ENCODE measurements at places on chromosomes 13 and 19.

GRCh38 chr19:5988517-5989387 lies 10.8 kb upstream of the RANBP3 start:
- no peak for DNase-seq

- no peak for DNase-seq
These were observed 731.2 kb upstream of the PCDH9 start for GRCh38 chr13:67961331-67961730.

DNA sequence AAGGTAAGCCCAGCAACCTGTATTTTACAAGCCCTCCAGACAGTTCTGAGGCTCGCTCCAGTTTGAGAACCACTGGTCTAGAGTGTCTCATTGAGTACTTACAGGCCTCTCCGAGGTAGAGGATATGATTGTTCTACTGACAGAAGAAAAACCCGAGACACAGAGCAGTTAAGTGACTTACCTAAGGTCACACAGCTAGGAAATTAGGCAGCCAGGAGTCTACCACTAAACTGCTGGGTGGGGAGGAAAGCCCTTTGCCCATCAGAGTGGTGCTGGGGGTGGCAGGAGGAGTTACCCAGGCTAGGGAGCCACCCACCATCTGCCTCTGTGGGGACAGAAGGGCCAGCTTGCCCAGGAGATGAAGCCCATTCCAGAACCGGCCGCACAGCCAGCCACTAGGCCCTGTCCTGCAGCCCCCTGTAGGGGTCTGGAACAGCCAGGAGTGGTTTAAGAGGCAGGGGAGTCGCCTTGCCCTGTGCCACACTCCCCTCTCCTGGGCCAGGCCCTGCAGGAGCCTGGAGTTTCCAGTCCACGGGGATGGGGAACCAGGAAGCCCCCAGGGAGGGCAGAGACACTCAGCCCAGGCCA lies 703 bp downstream of the RASGRP4 start:
- no peak for DNase-seq

DNA sequence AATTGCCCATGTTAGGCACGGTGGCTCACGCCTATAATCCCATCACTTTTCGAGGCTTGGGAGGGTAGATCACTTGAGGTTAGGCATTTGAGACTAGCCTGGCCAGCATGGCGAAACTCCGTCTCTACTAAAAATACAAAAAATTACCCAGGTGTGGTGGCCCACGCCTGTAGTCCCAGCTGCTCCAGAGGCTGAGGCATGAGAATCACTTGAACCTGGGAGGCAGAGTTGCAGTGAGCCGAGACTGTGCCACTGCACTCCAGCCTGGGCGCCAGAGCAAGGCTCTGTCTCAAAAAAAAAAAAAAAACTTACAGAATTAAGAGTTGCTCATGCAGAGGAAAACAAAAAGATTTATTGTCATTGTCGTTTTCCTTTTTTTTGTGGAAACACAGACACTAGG lies 3.4 kb upstream of the PSMC4 start:
- no peak for DNase-seq

DNA sequence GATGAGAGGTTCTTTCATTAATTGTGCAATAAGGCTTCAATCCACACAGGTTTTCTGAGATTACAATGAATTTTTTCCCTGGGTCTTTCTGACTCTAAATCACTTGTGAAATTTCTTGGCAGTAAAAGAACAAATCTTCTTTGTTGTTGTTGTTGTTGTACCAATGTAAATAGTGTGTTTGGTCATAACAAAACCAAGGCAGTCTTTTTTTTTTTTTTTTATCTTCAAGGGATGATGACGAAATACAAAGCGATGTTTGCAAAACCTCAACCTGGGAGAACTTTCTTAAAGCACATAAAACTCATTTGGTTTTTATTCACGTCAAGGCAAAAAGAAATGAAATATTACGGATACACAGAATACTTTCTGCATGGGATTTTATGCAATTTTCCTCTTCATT lies 462.0 kb downstream of the LIG4 start:
- DNase-seq, result no peak

GRCh38 chr19:4669723-4670480 lies at the start of gene MYDGF:
Gene MYDGF, minus strand, starts transcription at chr19:4670342. Its CDS starts 8 bp downstream, at chr19:4670334.
- DNase-seq, result peak; percentile 87

GRCh38 chr13:104635879-104636278 lies 1569.7 kb upstream of the SLC10A2 start:
- DNase-seq, result no peak

GRCh38 chr13:108305655-108306054 lies 36.1 kb downstream of the TNFSF13B start:
- no peak for DNase-seq

- DNase-seq, result no peak
These were observed 125.5 kb upstream of the TRPC4 start for GRCh38 chr13:37995092-37995491.

- no peak for DNase-seq
These were observed 9.6 kb upstream of the PRKD2 start for GRCh38 chr19:46726551-46726950.

- no peak for DNase-seq
These were observed 20.1 kb downstream of the ZSCAN5A start for GRCh38 chr19:56294549-56294948.

- DNase-seq, result peak; percentile 75
These were observed 3.8 kb downstream of the PPP1R12C start for GRCh38 chr19:55113570-55114039.

DNA sequence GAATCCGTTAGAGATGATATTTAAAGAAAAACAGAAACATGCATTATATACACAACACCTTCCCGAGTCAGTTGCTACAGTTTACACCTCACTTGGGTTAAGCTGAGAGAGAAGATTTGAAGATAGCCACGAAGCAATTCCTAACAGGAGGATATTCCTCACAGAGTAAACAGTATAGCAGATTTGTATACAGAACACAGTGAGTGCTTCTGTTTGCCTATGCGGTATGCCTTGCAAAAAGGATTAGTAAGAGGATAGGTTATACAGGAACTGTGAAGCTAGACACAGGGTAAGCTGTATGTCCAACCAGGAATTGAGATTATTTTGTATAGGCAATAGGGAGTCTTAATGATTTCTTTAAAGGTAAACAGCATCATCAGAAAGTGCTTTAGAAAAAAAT lies 471.8 kb downstream of the LIG4 start:
- no peak for DNase-seq

GRCh38 chr13:98512774-98513665 lies 63.9 kb downstream of the STK24 start:
- no peak for DNase-seq

GRCh38 chr19:54387991-54388801 lies 23.5 kb upstream of the LAIR1 start:
- no peak for DNase-seq

DNA sequence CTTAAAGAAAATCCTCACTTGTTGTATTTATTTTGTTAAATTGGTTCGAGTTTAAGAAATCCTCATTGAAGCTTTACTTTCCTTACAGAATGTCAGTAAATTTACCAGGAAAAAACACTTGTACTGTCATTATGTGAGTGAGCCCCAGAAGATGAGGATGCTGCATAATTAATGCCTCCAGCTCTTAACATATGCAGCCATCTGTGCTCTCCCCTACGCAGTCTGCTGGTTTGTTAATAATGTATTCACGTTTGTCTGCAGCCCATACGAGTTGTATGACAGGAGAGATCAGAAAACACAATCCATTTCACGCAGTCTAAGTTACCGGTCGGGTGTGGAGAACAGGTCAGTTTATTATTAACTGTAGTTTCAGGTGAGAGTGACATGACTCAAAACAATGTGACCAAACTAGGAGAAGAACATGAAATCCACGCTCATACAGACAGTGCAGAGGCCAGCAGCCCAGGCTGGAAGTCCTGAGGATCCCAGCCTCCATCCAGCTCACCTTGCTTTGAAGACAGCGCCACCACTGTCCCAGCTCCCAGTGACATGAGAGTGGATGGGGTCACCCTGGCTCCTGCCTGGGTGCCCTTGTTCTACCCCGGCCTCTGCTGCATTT lies 19.8 kb upstream of the ATP11A start:
- DNase-seq, result no peak

DNA sequence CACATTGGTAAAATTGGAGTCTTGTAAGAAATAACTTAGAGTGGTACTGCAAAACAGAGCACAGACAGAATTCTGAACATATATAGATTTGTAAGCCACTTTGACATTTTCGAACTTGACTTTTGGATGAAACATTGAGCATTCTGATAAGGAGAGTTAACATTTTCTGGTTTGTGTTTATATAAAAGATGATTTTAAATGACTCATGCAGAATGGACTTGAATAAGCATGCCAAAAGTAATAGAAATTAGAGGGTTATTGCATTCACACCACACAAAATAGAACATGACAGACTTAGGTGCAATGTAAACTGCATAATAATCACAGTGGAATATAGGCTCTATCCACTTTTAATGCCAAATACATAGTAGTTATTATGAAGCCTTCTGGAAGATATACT lies 507.0 kb downstream of the DACH1 start:
- no peak for DNase-seq

DNA sequence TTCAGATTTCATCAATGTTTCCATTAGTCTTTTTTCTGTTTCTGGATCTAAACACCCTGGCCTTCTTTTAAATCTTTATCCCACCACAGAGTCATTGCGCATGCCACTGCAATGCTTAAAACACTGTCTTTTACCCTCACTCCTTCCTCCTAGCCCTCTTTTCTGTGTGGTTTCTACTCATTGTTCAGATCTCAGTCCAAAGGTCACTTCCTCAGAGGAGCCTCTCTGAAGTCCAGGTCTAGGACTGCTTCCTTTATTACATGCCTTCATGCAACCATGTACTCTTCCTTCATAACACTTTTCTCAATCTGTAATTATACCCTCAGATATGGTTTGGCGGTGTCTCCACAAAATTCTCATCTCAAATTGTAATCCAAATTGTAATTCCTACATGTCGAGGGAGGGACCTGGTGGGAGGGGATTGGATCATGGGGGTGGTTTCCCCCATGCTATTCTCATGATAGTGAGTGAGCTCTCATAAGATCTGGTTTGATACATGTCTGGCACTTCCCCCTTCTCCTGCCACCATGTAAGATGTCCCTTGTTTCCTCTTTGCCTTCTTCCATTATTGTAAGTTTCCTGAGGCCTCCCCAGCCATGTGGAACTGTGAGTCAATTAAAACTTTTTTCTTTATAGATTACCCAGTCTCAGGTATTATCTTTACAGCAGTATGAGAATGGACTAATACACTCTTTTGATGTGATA lies 808.9 kb downstream of the DIAPH3 start:
- DNase-seq, result no peak

GRCh38 chr19:9914315-9915207 lies 21.8 kb downstream of the OLFM2 start:
- peak; percentile 61 for DNase-seq

- no peak for DNase-seq
These were observed 1.1 kb downstream of the INSR start for GRCh38 chr19:7292950-7293761.

DNA sequence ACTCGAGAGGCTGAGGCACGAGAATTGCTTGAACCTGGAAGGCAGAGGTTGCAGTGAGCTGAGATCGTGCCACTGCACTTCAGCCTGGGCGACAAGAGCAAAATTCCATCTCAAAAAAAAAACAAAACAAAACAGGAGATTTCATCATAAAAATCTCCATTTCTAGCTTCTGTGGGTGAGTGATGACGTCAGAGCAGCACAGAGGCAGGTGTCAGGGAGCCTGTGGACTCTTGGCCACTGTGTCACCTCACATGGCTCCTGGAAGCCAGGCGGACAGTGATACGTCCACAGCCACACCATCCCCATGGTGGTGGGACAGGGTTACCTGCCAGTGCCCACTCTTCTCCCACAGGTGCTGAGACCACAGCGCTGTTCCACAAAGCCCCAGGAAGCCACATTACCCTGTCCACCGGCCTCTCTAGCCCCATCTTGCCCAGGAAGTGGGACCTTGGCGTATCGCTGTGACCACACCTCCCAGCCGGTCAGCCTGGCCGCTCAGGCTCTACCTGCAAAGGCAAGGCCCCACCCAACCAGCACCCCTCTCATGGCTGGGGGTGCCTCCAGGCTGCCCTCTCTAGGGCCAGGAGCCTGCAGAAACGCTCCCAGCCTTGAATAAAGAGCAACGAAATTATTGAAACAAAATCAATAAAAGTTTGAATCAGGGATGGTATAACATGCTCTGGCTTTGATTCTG lies 2.5 kb upstream of the FXYD3 start:
- DNase-seq, result no peak

DNA sequence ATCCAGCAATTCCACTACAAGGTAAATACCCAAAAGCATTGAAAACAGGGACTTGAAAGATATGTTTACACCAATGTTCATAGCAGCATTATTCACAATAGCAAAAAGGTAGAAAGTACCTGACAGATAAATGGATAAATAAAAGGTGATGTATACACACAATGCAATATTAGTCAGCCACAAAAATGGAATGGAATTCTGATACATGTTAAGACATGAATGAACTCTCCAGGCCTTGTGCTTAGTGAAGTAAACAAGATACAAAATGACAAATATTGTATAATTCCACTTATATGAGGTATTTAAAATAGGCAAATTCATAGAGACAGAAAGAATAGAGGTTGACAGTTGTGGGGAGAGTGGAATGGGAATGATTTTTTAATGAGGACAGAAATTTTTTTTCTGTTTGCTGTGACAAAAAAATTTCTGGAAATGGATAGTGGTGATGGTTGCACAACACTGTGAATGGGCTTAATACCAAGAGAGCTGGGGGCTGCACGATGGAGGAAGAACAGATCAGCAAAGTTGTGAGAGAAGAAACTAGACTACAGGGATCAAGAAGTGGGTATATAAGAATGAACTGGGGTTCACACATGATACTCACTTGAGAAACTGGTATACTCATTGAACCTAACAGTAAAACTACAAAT lies 137.2 kb downstream of the MZT1 start:
- DNase-seq, result no peak

DNA sequence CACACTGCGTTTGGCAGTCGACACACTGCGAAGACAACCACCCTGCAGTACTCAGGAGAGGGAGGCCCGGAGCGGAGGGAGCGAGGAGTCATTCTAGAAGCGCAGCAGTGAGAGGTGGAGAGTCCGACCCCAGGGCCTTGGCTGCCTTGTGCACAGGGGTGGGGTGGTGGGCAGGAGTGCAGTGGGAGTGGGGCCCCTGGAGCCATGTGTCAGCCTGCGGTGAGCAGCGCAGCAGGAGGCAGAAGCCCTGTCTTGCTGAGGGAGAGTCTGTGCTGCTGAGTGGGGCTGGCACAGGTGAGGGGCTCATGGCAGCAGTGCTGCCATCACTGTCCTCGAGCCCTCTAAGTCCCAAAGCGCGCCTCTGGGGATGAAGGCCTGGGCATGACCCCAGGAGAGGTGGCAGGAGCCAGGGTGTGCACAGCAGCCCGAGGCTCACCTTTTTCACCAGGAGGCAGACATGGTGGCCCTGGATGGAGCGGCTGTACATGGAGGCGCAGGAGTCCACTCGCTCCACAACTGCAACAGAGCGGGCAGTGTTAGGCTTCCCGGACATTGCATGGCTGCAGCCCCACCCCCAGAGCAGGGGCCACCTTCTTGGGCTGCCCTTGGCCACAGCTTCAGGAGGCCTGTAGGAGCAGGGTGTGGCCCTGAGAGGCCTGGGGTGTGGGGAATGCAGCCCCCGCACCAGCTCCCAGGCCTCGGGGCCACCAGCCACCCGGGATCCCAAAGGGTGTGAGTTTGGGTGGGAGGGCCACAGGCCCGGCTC lies 11.7 kb downstream of the IZUMO4 start:
- DNase-seq, result no peak

- no peak for DNase-seq
These were observed 9.3 kb downstream of the IRF2BP1 start for GRCh38 chr19:45876411-45877197.

- no peak for DNase-seq
These were observed 37.3 kb upstream of the ALOX5AP start for GRCh38 chr13:30697996-30698401.
